ENCODE measurements at places on chromosomes 3 and 15. TPM values are rescaled to one million over a fixed set of nuclear protein-coding genes. Genes with fewer than 3 reads are reported as not detected.

The GNB4 gene
- total RNA-seq = 19.4 TPM

GRCh38 chr15:74301583-74302361 is 65.6 kb downstream of the CCDC33 start:
- DNase-seq = no peak
- 0 out of 2 replicates have a peak, but pooled peaks cover 4% of the 10 kb centered on the region for H3K27me3 ChIP-seq
- H3K4me3 ChIP-seq = no peak overlapping the region
- no peaks in the 10 kb centered on the region for H3K4me1 ChIP-seq
- H3K27ac ChIP-seq = no peak overlapping the region

The SCG5 gene
- 0.39 TPM for total RNA-seq

DNA sequence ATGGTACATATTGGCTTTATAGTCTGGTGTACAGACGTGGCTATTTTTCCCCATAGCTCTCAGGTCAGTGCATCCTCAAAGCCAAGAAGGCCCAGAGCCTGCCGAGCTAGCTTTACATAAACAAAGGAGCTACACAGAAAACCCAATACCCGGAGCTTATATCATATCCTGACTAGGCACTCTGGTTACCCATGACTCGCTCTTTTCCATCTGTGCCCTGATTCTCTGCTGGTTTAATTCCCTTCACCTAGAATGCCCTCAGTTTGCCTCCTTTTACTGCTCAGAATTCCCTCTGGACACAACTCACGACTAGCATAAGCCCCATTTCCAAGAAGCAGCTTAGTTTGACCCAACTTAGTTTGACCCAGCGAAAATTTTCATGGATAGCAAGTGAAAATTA is 110.8 kb downstream of the TIGIT start:
- H3K27ac ChIP-seq = no peak overlapping the region
- no peaks in the 10 kb centered on the region for H3K27me3 ChIP-seq
- H3K4me3 ChIP-seq = no peak overlapping the region
- H3K4me1 ChIP-seq = no peaks in the 10 kb centered on the region

GRCh38 chr3:150278843-150279381 is 129.2 kb upstream of the TSC22D2 start:
- no peaks in the 10 kb centered on the region for H3K4me1 ChIP-seq
- H3K27ac ChIP-seq = no peak overlapping the region
- no peak for DNase-seq
- H3K4me3 ChIP-seq = no peak overlapping the region
- H3K36me3 ChIP-seq = no peaks in the 10 kb centered on the region
- no peaks in the 10 kb centered on the region for H3K27me3 ChIP-seq

- no peaks in the 10 kb centered on the region for H3K27me3 ChIP-seq
- no peaks in the 10 kb centered on the region for H3K4me1 ChIP-seq
- DNase-seq = no peak
Observed at GRCh38 chr3:146559388-146559787, 15.0 kb upstream of the PLSCR1 start.

The MUC20 gene
- 98.1 TPM for total RNA-seq

- H3K27ac ChIP-seq = peak overlapping the region; percentile 31
- H3K4me1 ChIP-seq = peaks cover 13% of the 10 kb centered on the region
- H3K36me3 ChIP-seq = no peaks in the 10 kb centered on the region
- no peak overlapping the region for H3K4me3 ChIP-seq
- peak; percentile 13 for DNase-seq
Observed at GRCh38 chr15:52652984-52653383, 26.2 kb downstream of the ATOSA start.

- DNase-seq = no peak
- H3K27me3 ChIP-seq = no peaks in the 10 kb centered on the region
- no peak overlapping the region for H3K4me3 ChIP-seq
- H3K27ac ChIP-seq = no peak overlapping the region
- H3K4me1 ChIP-seq = no peaks in the 10 kb centered on the region
- no peaks in the 10 kb centered on the region for H3K36me3 ChIP-seq
Observed at GRCh38 chr15:62519900-62520299, 354.8 kb upstream of the C2CD4B start.

DNA sequence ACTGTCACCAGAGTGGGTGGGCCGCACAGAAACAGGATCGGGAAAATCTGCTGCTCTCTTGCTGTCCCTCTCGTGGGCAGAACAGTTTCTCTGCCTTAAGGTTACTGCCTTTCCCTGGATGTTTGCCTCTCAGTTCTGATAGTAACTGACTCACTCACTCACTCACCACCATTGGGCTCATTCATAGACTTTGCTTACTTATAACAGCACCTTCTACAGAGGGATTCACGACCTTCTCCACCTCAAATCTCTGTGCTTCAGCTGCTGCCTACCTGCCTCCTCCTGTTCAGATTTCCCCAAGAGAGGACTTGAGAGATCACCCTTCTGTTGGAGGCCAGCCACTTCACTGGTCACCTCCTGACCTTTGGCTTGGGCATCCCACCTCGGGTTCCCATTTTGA is 147.7 kb upstream of the ICE2 start:
- no peaks in the 10 kb centered on the region for H3K27me3 ChIP-seq
- no peaks in the 10 kb centered on the region for H3K36me3 ChIP-seq
- DNase-seq = no peak
- no peak overlapping the region for H3K27ac ChIP-seq
- no peak overlapping the region for H3K4me3 ChIP-seq
- H3K4me1 ChIP-seq = no peaks in the 10 kb centered on the region

GRCh38 chr3:77091809-77092208 is 51.9 kb downstream of the ROBO2 start:
- H3K4me1 ChIP-seq = no peaks in the 10 kb centered on the region
- no peak overlapping the region for H3K4me3 ChIP-seq
- H3K27ac ChIP-seq = no peak overlapping the region
- H3K36me3 ChIP-seq = no peaks in the 10 kb centered on the region
- no peaks in the 10 kb centered on the region for H3K27me3 ChIP-seq

The EHHADH gene
- 8.8 TPM for total RNA-seq

GRCh38 chr15:38593524-38593923 is 28.9 kb upstream of the RASGRP1 start:
- peak; percentile 69 for DNase-seq
- no peaks in the 10 kb centered on the region for H3K27me3 ChIP-seq
- H3K4me1 ChIP-seq = peaks cover 38% of the 10 kb centered on the region

The ATP13A4 gene
- total RNA-seq = 0.22 TPM

DNA sequence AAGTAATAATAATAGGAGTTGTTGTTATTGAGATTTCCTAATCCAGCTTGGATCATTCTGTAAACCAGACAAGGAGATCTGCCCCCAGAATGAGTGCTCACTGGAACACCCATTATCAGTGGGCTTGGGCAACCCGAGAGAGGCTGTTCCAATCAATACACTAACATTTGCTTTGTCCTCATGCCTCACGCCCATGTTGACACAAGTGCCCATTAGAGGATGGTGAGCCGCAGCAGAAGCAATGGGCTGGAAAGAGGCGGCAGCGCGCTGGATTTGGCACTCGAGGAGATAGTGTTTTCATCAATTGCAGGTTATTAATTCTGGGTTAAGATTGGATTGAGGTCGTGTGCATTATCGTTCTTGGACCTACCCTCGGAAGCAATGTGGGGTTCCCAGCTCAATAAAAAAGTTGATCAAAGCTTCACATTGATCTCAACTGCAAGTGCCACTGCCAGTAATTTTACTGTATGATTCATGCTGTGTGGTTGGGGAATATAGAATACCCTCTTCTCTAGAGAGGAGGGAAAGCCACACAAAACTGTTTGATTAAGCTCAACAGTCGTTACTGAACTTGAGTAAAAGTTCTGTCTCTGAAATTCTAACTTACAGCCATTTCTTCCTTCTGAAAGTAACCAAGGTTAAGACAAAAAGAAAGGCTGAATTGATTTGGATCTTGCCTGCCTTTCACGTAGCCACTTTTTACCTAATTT is 15.7 kb downstream of the LYZL4 start:
- no peaks in the 10 kb centered on the region for H3K36me3 ChIP-seq
- no peak overlapping the region for H3K27ac ChIP-seq
- no peaks in the 10 kb centered on the region for H3K4me1 ChIP-seq
- no peak for DNase-seq
- no peaks in the 10 kb centered on the region for H3K27me3 ChIP-seq
- no peak overlapping the region for H3K4me3 ChIP-seq

GRCh38 chr15:89430530-89431341 is 65.6 kb downstream of the RHCG start:
- H3K4me3 ChIP-seq = peak overlapping the region; percentile 54
- H3K36me3 ChIP-seq = no peaks in the 10 kb centered on the region
- no peak overlapping the region for H3K27ac ChIP-seq

DNA sequence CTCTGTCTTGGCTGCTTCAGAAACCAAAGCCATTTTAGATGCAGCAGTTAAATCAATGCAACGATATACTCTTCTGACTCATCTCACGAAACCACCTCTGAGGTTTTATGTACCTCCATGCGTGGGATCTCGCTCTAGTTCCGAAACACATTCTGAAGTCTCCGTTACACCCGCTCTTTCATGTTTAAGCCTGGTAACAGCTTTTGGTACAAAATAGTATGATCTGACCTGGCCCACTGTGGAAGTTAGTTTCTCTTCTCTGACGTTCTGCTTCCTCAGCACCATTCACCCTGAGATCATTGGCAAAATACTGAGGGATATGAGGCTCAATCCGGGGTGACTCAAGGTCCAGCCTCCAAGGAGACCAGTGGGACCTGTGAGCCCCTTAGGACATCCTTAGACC is 121.9 kb downstream of the TMEM266 start:
- no peaks in the 10 kb centered on the region for H3K27me3 ChIP-seq
- peaks cover 9% of the 10 kb centered on the region for H3K4me1 ChIP-seq
- no peaks in the 10 kb centered on the region for H3K36me3 ChIP-seq
- H3K27ac ChIP-seq = no peak overlapping the region
- no peak for DNase-seq
- no peak overlapping the region for H3K4me3 ChIP-seq

The MORC1 gene
- total RNA-seq = not detected

DNA sequence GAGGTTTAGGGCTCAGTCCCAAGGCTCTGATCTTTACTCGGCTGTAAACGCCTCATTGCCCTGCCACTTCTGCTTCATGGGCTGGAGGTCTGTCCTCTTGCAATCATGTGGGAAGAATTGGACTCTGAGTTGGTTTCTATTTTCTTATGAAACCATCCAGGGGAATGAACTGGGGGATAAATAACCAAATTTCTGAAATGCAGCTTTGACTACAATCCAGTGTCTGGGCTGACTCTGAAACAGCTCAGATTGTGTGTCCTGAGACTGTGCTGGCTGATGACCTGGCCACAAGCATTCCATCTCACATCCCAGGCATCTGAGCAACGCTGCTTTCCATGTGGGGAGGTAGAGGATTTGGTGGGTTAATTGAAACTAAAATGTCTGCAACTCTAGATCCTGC is 71.0 kb upstream of the GALNT15 start:
- H3K27ac ChIP-seq = no peak overlapping the region
- no peak overlapping the region for H3K4me3 ChIP-seq
- H3K36me3 ChIP-seq = no peaks in the 10 kb centered on the region
- H3K4me1 ChIP-seq = peaks cover 11% of the 10 kb centered on the region

The GOLGA8S gene
- 0.09 TPM for total RNA-seq

The CTNNB1 gene
- 251 TPM for total RNA-seq

DNA sequence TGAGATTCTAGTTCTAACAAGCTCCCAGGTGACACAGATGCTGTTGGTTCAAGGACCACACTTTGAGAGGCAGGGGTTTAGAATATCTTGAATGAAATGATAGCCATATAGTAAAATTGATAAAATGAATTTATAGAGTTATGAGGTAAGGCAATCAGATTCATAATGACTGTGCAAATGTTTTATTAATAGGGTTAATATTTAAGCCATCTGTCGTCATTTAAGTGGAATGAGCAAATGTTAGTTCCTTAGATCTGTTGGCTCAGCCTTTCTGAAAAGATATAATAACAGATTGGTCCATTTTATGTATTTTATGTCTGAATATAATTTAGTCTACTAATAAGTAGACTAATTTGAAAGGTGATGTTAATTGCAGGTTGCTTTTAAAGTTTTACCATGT is 12.9 kb downstream of the REC114 start:
- no peak for DNase-seq
- H3K36me3 ChIP-seq = no peaks in the 10 kb centered on the region
- H3K27me3 ChIP-seq = no peaks in the 10 kb centered on the region
- no peak overlapping the region for H3K27ac ChIP-seq
- H3K4me3 ChIP-seq = no peak overlapping the region

DNA sequence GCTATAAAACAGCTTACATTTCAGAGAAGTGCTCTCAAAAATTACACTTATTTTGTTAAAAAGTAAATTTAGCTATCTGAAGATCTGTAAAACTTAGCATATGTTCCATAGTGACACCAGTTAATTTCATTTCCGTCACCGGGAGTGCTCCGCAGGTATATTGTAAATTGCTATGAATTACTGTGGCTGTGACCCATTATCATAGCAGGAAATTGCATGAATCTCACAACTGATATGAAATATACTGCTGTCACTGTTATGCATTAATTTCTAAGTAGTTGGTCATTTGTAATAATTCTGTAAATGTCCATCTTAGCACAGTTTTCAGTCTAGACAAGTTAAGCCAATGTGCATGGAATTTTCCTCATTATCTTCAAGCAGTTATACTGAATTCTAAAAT is 91.2 kb downstream of the EPHA3 start:
- DNase-seq = no peak
- H3K4me3 ChIP-seq = no peak overlapping the region
- H3K36me3 ChIP-seq = no peaks in the 10 kb centered on the region
- H3K4me1 ChIP-seq = no peaks in the 10 kb centered on the region

- no peaks in the 10 kb centered on the region for H3K36me3 ChIP-seq
- no peaks in the 10 kb centered on the region for H3K4me1 ChIP-seq
- no peaks in the 10 kb centered on the region for H3K27me3 ChIP-seq
- no peak overlapping the region for H3K27ac ChIP-seq
- no peak for DNase-seq
Observed at GRCh38 chr3:157581371-157581770, 78.2 kb upstream of the VEPH1 start.

The ECE2 gene
- not detected for total RNA-seq

- DNase-seq = no peak
- H3K27me3 ChIP-seq = no peaks in the 10 kb centered on the region
- H3K36me3 ChIP-seq = no peaks in the 10 kb centered on the region
- no peaks in the 10 kb centered on the region for H3K4me1 ChIP-seq
- H3K27ac ChIP-seq = no peak overlapping the region
Observed at GRCh38 chr3:20424086-20424485, 238.1 kb upstream of the SGO1 start.

- peaks cover 19% of the 10 kb centered on the region for H3K27me3 ChIP-seq
- H3K27ac ChIP-seq = no peak overlapping the region
- H3K4me1 ChIP-seq = no peaks in the 10 kb centered on the region
- H3K4me3 ChIP-seq = no peak overlapping the region
Observed at GRCh38 chr15:79088426-79089205, 2.0 kb downstream of the RASGRF1 start.

Data from PC-9 (cell line).